ENCODE measurements at places on chromosomes 11 and 22. TPM values are rescaled to one million over a fixed set of nuclear protein-coding genes. Genes with fewer than 3 reads are reported as not detected.

RIC3 gene
- total RNA-seq: not detected

IGSF9B gene
- not detected for total RNA-seq

FJX1 gene
- 25.7 TPM for total RNA-seq

EMID1 gene
- 10.0 TPM for total RNA-seq

OR8D1 gene
- not detected for total RNA-seq

KRTAP5-2 gene
- not detected for total RNA-seq

All from dermis lymphatic vessel endothelial cell (primary cell).